Stimulated activated naive CD8-positive, alpha-beta T cell treated with anti-CD3 and anti-CD28 coated beads, Interleukin-15, amount 100 ng/mL, for 72 hours (primary cell): ENCODE measurements at places on chromosomes 11 and 22.

DNA sequence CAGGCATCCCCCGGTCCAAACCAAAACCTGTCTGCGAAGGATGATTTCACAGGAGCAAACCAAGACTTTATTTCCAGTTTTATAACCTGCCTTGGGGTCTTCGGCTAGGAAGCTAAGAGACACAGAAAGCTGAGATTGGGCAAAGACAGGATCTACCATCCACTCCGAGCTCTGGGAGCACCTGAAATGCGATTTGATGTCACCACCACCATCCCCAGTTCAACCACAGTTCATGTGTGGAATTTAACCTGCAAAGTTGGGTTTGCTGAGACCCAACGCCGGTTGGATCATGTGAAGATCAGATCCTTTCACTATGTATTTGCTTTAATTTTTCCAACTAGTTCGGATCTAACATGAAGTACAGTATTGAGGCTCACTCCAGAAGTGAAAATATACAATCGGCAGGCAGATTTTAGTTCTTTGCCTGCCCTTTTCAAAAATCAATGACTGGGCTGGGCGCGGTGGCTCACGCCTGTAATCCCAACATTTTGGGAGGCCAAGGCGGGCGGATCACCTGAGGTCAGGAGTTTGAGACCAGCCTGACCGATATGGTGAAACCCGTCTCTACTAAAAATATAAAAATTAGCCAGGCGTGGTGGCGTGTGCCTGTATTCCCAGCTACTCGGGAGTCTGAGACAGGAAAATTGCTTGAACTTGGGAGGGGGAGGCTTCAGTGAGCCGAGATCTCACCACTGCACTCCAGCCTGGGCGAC lies 1.4 kb upstream of the C11orf24 start:
- no peak for DNase-seq

DNA sequence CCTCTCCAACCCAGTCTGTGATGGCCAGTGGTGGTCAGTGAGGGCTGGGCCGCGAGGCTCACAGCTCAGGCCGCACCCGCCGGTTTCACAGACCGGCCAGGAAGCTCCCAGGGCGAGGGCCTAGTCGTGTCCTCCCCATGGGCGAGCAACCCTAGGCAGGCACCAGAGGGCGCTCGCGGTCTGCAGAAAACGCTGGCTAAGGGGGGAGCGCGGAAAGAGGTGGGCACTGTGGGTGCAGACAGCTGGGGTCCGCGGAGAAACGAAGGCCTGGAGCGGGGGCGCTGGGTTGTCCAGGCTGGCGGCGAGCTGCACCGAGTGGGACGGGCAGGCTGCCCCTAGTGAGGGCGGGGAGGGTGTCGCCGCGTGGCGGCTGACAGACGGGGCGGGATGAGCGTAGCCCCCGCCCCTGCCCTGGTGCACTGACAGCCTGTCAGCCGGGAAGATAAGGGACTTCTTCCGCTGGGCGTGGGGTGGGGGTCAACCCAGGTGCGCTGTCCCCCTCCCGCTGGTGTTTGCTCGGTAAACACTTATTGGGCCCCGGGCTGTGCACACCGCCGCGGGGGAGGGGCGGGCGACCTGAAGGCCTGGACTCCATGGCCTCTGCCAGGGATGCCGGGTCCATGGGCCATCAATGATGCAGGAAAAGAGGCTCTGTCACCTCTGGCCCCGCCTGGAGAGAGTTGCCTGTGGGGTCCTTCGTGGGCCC lies 7.5 kb downstream of the GP1BB start:
- peak; percentile 84 for DNase-seq

DNA sequence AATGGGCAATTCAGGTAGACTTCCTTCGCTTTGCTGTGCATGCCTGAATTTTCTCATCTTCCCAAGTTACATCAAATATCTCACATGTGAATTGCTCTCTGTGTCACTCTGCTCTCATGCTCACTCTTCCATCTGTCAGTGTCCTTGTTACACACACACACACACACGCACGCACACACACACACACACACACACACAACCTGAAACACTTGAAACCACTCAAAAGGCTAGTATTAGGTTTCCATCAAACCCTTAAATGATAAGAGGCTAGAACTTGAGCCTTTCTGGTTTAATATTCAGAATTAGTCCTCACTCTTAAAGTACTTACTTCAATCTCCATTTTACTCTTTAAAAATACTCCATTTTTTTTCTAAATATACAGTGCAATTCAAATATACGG lies 282.4 kb downstream of the C11orf87 start:
- no peak for DNase-seq

DNA sequence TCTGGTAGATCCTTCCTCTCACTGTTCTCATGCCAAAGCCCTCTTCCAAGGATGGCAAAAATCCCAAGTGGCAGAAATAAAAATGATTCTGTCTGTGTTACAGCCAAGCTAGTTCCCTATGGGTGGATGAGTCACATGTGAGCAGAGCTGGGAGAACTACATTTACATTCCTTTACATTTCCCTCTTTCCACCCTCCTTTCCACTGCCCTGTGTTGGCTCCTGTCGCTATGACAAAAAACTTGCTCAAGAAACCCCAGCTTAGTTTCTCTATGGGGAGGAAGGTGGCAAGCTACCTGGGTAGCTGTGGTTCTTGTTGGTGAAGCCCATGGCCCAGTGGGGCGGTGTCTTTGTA lies 10.2 kb upstream of the DDB2 start:
- no peak for DNase-seq

DNA sequence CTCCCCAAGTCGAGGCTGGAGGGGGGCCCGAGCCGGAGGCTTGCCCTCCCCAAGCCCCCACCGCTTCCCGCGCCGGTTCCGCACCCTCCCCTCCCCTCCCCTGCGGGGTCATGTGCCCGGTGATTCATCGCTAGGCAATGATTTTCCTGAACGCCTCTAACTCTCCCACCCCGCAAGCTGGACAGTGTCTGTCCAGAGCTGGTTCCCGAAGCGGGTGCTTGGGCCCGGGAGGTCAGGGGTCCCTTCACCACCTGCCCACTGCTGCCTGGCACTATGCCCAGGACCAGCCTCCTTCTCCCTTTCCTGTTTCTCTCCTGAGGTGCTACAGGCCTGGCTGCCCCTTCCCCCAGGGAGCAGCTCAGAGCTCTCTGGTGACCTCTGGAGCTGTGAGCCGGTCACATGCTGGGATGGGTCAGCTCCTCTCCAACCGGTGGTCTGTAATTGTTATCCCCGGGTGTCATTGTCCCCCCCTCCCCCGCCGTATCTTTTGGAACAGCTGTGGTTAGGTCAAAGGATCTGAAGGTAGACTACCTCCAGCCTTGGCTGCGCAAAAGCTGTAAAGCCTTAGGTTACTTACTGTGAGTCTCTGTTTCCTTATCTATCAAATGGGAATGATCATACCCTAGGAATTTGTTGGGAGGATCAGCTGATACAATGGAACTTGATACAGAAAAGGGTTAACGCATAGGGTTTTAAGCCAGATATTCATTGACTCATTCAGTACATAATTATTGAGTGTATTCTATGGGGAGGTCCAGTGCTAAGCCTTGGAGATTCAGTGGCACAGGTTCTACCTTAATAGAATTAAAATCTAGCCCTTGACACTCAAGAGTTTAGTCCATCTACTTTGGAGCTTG lies 753 bp downstream of the STX3 start:
- DNase-seq = peak; percentile 27

DNA sequence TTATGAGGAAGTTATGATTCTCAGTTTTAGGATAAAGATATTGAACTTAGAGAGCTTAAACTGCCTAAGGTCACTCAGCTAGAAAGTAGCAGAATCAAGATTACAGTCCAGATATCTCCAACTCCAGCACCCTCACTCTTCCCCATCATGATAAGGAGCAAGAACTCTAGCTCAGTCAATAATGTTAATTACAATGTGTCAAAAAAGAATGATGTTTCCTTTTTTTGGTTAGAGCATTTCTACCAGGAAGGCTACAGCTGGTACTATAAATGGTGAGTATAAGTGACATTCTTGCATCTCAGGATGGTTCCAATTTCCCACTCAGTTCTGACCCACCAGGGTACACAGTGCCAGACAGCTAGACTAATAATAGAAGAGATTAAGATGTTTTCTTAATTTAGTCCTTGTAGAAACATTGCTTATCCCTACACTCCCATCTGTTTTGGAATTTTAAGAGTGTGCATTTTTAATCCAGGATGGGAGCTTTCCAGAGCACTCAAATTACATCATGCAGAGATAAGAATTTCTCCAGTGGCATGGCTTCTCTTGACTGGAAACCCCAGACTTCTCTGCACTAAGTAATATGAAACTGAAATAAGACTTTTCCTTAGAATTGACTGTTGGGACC lies 21.6 kb upstream of the BBOX1 start:
- no peak for DNase-seq

DNA sequence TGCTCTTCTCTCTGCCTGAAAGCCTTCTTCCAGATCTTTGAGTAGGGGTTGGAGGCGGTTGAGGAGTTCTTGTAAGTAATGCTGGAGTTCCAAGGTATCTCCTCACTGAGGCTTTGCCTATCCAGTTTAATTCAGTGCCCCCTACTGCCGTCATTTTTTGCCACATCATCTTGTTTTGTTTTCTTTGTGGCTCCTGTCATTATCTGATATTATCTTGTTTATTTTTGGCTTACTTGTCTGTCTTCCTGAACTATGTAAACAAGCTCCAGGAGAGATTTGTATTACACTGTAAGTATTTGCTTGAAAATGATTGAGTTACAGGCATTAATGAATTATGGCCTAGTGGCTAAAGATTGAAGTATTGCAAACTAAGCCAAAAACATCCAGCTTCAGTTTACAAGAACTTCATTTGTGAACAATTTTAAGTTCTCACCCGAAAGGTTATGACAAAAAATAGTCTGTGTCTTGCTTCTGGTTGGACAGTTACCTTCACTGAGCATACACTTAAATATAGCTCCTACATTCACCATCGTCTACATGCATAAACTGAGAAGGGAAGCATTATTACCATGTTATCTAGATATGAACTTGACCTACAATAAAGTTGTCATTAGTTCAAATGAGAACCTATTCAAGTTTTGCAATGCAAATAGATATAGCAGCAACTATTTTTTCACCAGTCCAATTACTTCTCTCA lies 154.8 kb downstream of the ARHGAP42 start:
- DNase-seq = no peak

GRCh38 chr11:100833276-100833675 lies 146.2 kb downstream of the ARHGAP42 start:
- DNase-seq = no peak

- DNase-seq = no peak
Measured at GRCh38 chr11:78657968-78658839, 83.5 kb upstream of the NARS2 start.

DNA sequence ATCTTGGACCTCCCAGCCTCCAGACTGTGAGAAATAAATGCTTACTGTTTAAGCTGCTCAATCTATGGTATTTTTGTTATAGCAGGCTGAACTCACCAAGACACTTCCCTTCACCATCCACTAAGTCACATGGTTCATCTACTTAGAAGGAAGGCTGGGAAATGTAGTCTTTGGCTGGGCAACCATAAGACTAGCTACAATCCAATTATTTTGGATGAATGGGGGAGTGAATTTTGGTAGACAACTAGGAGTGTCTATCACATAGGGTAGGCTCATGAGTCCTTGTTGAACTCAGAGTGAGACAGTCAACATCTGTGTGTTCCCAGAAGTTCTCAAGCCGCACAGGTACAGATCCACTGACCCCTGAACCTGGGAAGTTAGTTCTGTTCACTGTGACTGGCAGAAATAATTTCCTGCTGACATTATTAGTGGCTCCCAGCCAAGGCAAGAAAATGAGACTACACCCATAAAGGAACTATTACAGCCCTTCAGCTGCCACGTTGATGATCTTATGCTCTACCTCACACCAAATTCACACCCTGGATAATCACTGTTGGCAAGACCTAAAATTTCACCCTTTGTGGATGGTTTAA lies 3.1 kb upstream of the SLC35C1 start:
- no peak for DNase-seq

DNA sequence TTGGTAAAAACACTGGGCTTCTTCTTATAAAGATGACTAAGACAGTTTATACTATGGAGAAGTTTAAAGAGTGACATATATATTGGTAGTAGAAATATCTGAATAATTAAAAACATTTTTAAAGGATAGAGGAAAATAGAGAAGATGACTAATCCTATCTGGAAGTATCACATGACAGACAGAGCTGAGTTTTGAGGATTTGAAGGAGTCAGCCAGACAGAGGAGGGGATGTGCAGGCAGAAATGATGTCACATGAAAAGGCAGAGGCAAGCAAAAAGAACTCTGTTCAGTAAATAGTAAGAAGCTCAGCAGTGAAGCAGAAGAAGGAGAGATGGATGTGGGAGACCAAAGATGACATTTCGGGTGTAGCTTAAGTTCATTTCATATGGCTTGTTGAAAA lies 1.6 kb downstream of the OR10A2 start:
- no peak for DNase-seq

DNA sequence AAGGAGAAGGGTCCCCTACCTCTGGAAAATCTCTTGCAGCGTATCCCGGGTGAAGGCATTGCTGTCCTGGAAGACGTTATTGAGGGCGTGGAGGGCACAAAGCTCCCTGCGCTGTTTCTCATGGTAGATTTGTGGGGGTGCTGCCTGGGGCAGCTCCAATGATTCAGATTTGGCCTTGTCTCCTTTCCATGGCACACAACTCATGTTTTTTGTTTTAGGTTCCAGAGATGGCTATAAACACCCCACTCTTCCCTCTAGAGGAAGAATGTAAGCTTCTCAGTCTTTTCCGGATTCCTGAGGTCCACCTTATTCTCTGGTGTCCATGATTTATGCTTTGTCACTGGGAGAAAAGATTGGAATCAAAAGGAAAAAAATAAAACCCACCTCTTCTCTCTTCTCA lies 959 bp downstream of the JOSD1 start:
- no peak for DNase-seq

- DNase-seq = no peak
Measured at GRCh38 chr22:47395481-47395880, 633.0 kb downstream of the TBC1D22A start.

GRCh38 chr11:120565466-120566155 lies 54.1 kb downstream of the GRIK4 start:
- DNase-seq = no peak
